ENCODE measurements at places on chromosomes 1 and 21.

- no peak for DNase-seq
These were observed 42.1 kb upstream of the NBPF3 start for GRCh38 chr1:21397813-21398188.

- no peak for DNase-seq
These were observed 86.1 kb downstream of the FASLG start for GRCh38 chr1:172745014-172745413.

DNA sequence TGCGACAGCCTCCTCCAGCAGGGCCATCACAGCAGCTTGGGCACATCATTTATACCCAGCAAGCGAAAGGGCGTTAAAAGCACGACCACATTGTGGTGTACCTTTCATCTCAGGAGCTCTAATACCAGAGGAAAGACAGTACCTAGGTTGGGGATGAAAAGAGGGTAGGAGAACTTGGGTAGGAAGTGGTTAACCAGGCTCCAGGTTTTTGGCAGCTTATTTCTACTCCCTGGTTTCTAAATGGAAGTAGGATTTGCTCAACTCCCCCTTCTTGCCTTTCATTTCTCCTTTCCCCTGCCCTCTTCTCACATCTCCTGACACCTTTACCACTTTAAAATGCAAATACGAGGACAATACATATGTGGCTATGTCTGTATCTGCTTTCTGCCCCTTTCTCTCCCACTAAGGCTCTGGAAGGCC is 30.2 kb downstream of the FAM177B start:
- DNase-seq: no peak

DNA sequence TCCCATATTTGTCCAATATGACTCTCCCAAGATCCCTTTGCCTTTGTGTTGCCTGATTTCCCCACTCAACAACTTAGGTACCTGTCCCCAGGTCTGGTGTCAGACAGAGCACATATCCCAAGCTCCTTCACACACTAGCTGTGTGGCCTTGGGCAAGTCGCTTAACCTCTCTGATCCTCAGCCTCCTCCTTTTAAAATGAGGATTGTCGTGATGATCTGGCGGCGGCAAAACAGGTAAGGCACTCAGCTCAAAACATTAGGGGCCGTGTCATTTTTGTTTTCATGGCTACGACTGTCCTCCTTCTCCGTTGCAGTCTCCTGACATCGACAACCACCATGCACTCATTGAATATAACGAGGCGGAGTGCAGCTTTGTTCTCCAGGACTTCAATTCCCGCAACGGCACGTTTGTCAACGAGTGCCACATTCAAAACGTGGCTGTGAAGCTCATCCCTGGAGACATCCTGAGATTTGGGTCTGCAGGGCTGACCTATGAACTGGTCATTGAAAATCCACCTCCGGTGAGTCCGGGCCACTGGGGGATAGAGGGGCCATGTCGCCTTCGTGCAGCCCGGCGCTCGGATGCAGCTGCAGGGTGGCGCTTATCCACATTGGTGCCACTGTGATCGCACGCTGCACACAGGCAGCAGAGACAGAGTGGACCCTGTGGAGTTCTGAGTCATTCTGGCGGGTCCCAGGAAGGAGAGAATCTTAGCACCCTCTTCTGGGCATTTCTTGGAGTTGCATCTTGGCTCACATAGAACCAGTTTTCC is 25.2 kb downstream of the FHAD1 start:
- DNase-seq: peak; percentile 39

- no peak for DNase-seq
These were observed 134.1 kb upstream of the RAB4A start for GRCh38 chr1:229136822-229137221.

DNA sequence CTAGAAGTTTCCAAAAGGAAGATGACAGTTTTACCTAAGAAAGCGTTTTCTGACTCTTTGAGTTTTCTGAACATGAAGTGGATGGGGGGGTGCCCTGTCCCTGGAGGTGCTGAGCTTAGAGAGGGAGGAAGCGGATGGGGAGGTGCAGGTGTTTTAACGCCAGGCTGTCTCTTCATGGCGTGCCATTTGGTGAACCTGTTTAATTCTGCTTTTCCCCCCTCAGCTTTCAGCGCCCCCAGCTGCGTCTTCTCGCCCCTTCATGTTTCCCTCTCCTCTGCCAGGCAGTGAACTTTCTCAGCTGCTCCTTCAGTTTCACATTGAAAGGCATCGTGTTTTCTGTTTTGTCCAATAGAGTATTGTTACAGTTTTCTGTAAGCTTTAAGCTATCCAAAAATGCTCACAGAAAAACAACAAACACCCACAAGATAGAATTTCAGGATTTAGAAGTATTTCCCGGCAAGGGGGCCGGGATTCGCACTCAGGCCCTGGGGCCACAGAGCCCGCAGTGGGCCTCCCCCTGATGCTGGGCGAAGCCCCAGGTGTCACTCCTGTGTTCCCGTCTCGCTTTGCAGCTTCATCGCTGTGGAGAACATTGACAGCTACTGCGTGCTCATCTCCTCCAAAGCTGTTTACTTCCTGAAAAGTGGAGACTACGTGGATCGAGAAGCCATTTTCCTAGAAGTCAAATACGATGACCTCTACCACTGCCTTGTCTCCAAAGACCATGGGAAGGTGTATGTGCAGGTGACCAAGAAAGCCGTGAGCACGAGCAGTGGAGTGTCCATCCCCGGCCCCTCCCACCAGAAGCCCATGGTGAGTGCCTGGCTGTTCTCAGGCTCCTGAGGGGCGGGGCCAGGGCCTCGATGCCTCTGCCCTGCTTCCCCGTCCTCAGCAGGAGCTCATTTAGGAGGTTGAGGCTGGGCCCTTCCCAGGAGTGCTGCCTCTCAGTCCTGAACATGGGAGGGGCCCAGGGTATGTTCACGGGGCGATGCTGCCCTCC is 111.4 kb downstream of the DHRS3 start:
- no peak for DNase-seq

DNA sequence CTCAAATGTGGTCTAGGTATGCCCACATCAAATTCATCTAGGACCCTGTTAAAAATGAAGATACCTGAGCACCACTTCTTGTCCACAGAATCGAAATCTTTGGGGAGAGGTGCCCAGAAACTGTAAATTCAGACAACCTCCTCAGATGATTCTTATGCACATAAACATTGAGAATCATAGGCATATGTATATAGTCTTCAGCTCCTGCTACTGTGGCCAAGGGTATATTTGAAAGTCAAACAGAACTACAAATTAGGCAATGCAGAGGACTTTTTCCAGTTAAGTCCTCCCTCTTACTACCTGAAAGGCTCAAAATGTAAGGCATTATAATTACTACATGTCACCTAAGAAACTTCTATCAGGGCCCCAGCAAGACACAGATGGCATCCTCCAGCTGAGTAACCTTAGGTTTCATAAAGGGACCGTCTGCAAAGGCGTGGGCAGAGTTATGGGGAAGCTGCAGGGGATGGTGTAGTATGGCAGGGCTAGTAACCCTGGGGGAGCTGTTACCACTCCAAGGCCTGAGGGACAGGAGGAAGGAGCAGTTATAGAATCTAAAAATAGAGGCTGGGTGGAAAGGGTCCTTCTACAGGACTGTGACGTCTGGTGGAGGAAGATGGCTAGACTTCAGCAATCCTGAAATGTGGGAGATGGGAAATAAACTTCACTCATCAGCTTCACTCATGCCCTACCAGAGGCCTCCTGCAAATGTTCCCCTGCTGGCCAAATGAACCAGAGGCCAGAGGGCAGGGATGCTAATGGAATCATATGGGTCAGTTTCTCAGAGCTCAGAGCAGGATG is 46.3 kb downstream of the DAB1 start:
- no peak for DNase-seq

DNA sequence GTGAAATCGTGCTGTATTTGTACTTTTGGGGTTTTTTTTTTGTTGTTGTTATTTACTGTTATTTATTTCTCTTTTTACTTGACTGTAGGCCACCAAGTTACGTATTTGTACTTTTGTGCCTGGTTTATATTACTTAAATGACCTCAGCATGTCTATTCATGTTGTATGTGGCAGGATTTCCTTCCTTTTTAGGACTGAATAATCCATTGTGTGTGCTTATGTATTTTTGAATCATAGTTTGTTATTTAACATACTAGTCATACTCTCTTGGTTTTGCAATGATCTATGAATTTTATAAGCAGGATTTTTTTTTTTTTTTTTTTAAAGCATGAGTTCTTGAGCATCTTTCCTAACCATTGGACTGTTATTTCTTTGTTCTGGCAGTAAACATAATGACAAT is 51.2 kb downstream of the RNF2 start:
- DNase-seq: no peak

- no peak for DNase-seq
These were observed 332.3 kb downstream of the COL11A1 start for GRCh38 chr1:102776071-102776470.

DNA sequence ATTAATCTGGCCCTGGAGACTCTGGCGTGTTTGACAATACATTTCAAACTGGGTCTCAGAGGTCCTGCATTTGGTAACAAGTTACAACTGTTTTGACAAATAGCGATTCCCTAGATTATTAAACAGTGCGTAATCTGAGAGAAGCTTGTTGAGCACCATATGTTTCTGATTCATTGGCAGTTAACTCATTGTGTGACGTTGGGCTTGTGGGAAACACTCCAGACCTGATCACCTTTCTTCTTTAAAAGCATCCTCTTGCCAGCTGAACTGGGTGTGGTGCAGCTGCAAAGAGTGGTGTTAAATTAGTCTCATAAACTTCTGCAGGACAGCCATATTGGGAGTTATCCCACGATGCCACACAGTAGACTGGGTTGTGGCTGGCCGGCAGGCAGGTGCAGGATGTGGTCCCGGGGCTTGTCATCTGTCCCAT is 82.7 kb downstream of the CDC7 start:
- DNase-seq: no peak

- DNase-seq: no peak
These were observed 6.7 kb downstream of the LDLRAP1 start for GRCh38 chr1:25550155-25550506.

DNA sequence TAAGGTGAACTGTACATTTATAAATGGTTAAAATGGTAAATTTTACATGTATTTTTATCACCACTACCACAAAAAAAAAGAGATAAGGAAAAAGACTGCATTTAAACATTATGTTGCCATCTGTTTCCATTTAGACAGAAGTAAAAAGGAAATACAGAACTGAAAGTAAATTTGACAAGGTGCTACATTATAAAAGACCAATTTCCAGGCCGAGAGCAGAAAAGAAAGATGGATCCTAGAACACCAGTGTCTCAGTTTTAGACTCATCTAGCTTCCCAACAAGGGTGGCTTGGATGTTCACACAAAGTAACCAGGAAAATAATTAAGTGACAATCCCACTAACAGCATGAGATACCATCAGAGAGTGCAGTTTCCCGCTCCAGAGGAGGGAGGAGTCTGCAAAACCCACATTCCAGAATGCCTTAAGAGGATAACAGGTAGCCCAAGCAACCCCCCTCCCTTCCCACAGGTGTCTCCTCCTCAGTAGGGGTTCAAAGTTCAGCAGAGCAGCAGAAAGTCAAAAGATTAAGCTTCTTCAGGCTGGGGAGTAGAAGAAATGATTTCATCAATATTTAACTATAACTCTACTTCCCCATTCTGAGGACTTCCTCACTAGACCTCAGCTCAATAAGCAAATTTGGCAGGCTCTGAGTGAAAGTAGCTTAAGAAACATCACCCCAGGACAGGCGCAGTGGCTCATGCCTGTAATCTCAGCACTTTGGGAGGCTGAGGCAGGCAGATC is 11.8 kb downstream of the TPM3 start:
- no peak for DNase-seq

GRCh38 chr1:93076268-93076667 is 2.8 kb upstream of the MTF2 start:
- no peak for DNase-seq

DNA sequence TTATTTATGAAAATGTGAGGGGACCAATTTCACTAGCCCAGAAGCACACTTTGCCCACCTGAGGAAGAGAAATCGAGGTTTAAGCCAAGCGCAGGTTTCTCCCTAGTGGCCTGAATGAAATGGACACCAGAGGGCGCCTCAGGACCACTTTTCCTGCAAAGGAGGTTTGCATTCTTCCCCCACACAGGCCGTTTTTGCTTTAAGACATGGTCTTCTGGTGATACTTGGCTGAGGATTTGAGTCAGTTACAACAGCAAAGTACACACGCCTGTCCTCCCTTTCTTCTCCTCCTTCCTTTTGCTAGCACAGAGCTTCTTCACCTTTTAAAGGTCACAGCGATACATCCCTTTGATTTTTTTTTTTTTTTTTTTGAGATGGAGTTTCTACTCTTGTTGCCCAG is 5.4 kb downstream of the PLA2G2E start:
- DNase-seq: peak; percentile 77

- no peak for DNase-seq
These were observed 42.4 kb downstream of the PLPPR4 start for GRCh38 chr1:99306644-99307043.

DNA sequence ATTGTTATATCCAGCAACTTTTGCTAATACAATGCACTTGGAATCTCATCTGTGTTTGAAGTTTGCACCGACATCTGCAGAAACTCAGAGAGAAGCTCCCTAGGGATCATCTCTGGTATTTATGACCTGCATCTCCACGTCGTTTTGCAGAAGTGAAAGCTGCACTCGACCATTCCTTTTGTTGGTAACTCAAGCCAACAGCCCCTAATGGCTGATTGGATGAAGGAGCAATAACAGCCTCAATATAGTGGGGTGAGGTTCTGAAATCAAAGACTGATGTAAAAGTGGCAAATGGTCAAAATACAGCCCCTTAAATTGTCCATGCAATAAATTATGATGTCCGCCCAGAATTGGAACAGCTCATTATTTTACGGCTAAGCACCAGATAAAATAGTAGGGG is 344.2 kb upstream of the KAZN start:
- DNase-seq: no peak

GRCh38 chr1:54109129-54110090 is 43.4 kb downstream of the CDCP2 start:
- no peak for DNase-seq

DNA sequence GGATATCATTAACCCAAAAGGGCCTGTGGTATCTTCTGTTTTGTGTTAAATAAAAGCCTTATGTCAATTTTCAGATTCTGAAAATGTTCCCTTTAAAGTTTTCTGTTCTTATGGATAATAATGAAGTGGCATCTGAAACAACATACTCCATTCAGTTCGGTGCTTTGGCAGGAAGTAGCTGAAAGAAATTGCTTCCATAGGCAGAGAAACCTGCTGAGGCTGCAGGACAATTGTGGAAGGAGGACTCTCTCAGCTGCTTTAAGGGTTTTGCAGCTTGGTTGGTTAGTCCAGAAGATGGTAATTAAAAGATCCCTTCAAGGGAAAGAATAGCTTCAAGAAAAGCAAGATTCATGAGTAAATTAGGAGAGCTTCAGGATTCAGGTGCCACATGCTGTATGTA is 30.5 kb upstream of the NRIP1 start:
- no peak for DNase-seq

- no peak for DNase-seq
These were observed 17.8 kb downstream of the SLAMF7 start for GRCh38 chr1:160756849-160757201.

- DNase-seq: no peak
These were observed 26.6 kb upstream of the CDC14A start for GRCh38 chr1:100325415-100326324.

- DNase-seq: no peak
These were observed 57.3 kb downstream of the SLC25A24 start for GRCh38 chr1:108142773-108143394.

DNA sequence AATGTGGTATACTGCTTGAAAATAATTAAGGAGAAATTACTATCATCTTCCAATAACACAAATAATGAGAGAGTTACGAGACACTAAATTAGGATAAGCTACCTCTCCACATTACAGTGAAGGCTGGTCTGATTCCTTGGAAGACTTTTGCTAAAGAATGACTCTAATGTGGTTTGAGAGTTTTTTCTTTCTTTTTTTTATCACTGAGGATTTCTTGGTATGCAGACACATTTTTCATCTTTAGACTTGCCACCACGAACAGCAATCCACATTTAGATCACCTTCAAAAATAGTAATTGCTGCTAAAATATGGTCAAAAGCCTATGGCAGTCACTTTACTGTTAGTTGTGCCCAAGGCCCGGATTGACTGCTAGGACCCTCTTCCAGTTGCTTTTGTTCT is 16.6 kb upstream of the TMEM35B start:
- DNase-seq: no peak

Measured in activated CD4-positive, alpha-beta T cell treated with anti-CD3 and anti-CD28 coated beads, Interleukin-2, amount 50 U/mL, for 24 hours (primary cell).